Occipital lobe (tissue), 3 donors: ENCODE measurements at places on chromosomes 7 and 10.

DNA sequence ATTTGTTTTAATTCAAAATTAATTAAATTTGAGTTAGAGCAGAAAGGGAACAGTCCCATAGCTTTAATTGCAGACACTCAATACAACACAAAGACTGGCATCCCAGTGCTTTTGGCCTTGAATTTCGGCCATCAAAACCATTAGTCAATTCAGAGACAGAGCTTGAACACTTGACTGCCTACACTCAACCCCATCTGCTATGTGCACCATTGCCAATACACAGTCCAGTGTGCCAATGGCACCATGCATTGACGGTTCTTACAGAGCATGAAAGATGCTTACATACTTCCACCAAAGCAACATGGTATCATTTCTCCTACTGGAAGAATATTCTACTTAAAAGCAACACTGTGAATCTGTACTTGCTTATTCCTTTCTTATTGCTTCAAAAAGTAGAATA lies 43.6 kb upstream of the LRRTM3 start:
- DNase-seq: no peak

DNA sequence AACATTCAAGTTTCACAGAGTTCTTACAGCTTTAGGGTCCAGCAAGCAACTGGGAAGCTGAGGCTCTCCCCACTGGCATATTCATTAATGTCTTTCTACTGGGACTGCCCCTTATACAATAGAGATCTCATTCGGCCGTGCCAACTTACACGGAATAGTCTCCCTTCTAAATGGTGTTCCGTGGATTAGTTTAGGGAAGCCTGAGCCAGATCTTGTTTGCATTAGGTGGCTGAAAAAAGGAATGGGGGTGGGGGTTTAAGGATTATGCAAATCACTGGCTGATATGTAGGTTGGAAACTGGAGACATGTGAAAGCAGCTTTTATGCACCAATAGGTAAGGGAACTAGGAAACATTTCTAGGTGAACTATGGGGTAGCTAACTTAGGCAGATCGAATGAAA lies 218.3 kb downstream of the TRIL start:
- no peak for DNase-seq

DNA sequence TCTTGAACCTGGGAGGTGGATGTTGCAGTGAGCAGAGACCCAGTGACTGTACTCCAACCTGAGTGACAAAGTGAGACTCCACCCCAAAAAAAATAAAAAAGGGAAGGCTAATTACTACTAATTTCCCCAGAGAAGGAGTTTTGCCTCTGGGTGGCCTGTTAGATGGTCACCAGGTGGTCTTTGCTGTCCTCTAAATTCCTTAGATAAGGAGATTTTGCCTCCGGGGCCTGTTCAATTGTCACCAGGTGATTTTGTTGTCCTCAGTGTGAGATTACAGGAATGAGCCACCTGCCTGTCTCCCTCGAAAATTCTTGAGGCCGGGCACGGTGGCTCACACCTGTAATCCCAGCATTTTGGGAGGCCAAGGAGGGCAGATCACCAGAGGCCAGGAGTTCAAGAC lies 24.4 kb upstream of the ZMIZ2 start:
- no peak for DNase-seq

DNA sequence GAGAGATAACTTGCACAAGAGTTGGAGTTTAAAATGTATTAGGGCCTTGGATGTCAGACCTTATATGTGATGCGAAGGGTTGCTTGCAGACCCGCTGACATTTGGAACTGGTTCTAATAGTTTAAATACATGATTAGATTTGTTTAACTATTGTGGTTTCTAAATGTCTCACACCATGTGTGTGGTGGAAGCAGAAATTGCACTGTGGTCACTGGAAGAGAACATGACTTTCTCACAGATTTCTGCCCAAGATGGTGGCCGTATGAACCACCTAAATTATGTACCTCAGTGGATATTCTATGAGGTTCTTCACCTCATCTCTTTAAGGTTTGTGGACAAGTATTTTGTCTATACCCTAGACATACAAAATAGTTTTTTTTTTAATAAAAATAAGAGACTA lies 8.2 kb upstream of the C1QL3 start:
- DNase-seq: no peak
